ENCODE measurements at places on chromosomes 2 and 18.

DNA sequence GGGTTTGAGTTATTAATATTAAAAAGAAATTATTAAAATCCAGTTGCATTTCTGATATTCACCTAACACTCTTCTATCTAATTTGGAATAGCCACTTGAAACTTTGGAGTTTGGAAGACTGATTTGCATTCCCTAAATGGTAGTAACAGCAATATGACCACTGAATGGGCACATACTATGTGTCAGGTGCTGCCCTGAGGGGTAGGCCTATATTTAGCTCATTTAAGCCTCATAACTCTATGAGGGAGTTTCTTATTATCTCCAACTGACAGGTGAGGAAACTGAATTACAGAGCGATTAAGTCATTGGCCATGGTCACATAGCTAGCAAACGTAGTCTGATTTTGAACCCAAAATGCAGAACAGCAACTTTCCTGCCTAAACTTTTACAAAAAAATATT lies 77.3 kb downstream of the VWA3B start:
- no peak for DNase-seq

DNA sequence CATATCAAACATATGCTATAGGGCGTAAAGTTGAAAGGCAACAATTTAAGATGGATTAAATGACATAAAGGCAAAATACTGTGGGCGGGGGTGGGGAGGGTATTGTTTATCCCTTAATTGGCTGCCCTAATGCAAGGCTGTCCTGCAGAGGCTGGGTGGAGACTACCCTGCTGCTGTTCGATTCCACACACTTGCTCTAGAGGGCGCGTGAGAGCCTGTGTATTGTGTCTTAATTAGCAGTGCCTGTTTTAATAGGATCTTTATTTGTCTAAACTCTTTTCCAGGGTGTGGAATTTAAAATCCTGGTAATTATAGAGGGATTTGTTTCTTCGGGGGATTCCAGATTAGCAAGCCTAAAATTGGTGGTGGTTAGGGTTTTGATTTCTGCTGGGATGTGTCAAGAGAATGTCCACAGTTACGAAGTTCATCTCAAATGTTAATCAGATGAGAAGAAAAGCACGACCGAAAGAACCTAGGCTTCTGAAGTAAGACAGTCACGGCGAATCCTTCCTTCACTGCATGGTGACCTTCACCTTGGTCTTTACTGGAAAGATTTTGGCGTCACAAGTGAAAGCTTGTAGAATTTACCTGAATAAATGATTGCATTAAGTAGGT lies 103.5 kb upstream of the MAP3K20 start:
- no peak for DNase-seq

GRCh38 chr2:164589522-164589921 lies 31.8 kb downstream of the GRB14 start:
- no peak for DNase-seq

- DNase-seq, result no peak
Observed at GRCh38 chr2:180203972-180204371, 196.9 kb upstream of the CWC22 start.

DNA sequence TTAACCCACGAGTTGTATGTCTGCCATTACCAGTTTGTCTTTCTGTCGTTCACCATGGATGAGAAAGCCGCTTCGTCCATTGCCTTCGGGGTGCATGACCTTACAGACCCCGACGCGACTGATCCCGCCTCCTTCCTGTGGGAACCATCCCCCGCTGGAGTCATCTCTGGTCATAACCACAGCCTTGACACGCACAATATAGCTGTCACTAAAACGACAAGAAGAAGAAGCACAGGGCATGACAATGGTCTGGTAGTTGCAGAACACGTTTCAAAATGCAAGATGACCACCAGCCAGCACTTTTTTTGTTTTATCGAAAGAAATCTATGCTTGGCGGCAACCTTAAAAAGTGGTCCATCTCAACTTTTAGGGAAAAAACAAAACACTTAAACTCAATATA lies 87.7 kb downstream of the SPRED2 start:
- DNase-seq, result no peak

DNA sequence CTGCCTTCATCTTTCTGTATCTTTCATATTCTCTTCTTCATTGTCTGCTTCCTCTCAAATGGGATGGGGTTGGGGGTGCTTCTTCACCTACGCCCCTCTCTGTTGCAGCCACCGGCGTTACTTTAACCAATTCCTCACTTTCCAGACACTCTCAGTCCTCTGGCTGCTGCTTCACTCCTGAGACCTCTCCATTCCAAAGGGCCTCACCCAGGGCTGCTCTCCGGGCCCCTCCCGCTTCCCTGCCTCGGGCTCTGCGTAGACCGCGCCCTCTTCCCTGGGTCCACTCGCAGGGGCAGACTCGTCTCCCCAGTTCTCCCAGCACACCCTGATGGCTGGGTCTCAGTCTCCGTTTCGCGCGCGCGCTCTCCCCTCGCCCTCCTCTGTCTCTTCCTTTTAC lies 926 bp downstream of the SERPINB8 start:
- no peak for DNase-seq

GRCh38 chr2:84077496-84077895 lies 381.6 kb downstream of the SUCLG1 start:
- no peak for DNase-seq

DNA sequence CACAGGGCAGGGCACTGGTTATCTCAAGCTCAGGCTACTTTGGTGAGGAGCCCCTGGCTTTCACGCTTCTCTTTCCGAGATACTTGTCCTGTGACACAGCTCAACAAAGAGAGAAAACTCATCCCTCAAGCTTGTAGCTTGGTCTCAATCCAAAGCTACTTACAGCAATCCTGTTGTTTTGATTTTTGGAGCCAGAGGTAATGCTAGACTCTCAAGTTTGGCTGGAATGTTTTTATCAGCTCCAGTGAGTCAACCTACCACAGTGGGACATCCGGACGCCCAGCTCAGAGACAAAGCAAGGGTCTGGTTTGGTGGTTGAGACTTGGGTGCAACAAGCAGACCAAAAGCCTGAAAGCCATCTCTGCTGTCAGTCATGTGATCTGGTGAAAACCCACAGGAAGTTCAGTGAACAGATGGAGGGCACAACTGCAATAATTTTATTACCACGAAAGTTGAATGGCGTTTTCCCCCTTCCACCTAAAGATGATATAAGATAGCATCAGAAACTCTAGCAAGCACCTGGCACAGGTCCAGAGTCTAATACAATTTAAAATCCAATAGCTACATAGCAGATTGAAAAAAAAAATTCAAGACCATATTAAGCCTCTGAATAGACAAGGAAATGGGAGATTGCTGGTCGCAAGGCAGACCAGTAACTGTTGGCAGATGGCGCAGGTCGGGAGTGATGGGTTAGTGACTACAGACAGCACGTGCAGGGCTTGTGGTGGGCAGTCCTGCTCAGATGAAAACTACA lies 102.3 kb upstream of the SMAD7 start:
- no peak for DNase-seq

- DNase-seq, result no peak
Observed at GRCh38 chr2:105793196-105793975, 48.7 kb downstream of the NCK2 start.

DNA sequence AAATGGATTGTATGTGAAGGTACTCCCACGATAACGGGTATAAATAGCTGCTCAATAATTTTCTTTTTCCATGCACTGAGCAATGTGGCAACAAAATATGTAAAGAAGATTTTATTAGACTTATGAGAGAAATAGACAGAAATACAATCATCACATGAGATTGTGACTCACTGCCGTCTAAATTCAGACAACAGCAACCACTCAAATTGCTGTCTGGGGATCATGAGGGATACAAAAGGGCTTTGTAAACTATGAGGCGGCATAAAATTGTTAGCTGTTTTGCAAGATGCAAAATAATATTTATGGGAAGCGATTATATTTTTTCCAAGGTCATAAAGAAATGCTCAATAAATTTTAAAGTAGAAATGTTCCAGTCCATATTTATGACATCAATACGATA lies 259.1 kb upstream of the AGAP1 start:
- DNase-seq, result no peak

- no peak for DNase-seq
Observed at GRCh38 chr2:207418419-207418818, 111.3 kb upstream of the CREB1 start.

- no peak for DNase-seq
Observed at GRCh38 chr2:127146071-127146725, 39.2 kb upstream of the BIN1 start.

- DNase-seq, result no peak
Observed at GRCh38 chr2:74316627-74317295, 26.5 kb downstream of the SLC4A5 start.

DNA sequence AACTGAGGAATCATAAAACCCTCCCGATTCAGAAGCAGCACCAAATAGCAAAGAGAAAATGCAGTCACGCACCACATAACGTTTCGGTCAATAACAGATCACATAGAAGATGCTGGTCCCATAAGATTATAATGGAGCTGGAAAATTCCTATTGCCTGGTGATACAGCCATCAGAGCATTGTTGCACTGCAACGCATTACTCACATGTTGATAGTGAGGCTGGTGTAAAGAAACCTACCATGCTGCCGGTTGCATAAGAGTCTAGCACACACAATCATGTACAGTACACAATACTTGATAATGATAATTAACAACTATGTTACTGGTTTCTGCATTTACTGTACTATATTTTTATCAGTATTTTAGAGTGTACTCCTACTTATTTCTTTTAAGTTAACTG lies 32.5 kb downstream of the RNF152 start:
- no peak for DNase-seq

DNA sequence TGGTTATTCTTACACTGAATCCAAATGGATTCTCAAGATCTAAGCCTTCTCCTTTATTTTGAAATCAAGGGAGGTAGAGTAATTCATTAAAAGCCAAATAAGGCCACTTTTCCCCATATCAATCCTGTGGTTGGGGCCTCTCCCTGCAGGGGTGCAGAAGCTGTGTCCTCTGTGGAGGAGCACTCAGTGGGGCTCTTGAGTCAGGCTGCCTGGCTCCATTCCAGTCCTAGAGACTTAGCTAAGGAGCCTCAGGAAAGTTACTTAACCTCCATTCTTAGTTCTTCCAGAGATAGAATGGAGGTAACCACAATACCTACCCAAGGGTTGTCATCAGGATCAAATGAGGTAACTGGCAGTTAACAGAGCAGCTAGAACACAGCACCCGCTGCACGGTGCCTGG lies 564.3 kb downstream of the CMPK2 start:
- no peak for DNase-seq

DNA sequence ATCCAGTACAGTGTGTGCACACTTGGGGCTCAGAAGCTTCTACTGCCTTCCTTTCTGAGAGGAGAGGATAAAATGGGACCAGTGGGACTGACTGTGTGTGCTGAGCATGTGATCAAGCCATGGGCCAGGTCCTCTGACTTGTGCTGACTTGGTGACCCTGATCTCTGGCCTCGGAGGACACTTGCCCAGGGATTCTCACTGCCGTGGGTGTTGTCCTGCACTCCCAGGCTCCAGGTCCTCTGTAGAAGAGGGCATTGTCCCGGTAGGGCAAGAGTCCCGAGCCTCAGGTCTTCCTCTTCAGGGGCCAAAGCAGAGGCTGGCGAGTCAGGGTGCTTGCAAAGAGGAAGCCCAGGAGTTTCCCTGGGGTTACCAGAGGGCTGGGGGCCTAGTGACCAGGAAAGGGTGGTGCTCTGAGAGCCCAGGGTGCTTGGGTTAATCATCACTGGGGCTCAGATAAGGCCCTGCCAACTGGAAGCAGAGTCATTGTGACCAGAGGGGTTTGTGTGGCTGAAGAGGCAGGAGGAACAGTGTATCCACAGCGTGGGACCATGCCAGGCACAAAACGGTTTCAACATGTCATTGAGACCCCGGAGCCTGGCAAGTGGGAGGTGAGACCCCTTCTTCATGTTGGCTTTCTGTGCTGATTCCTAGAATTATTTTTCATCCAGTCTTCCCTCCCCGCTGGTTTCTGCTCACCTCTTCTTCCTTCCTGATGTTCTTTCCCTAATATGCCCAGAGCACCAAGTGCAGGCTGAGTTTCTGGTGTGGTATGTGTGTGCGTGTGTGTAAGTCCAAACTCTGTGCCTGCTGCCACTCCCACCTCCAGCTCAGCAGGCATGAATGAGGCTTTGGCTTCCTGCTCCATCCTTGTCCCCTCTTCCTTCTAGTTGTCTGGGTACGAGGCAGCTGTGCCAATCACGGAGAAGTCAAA lies at the start of gene GCKR:
TSS of gene GCKR (plus strand) at position 483 of the 931 bp plus-strand sequence. CDS start at position 549, 66 bp downstream.
- no peak for DNase-seq

DNA sequence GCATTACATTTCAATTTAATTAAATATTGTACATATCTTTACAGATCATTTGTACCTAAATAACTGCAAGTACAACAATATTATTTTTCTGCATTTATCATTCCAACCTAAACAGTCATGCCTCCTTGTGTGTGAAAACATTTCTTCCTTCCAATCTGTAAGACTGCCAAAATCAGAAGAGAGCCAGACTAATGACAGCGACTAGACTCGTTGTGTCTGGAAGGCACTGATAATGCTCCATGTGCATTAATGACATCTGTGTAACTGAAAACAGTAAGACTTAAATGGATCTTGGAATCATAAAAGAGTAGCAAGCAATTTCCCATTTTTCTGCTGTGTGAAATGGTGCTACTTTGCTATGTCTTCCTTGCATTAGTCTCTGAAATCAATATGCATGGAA lies 278.0 kb upstream of the DSEL start:
- DNase-seq, result no peak

DNA sequence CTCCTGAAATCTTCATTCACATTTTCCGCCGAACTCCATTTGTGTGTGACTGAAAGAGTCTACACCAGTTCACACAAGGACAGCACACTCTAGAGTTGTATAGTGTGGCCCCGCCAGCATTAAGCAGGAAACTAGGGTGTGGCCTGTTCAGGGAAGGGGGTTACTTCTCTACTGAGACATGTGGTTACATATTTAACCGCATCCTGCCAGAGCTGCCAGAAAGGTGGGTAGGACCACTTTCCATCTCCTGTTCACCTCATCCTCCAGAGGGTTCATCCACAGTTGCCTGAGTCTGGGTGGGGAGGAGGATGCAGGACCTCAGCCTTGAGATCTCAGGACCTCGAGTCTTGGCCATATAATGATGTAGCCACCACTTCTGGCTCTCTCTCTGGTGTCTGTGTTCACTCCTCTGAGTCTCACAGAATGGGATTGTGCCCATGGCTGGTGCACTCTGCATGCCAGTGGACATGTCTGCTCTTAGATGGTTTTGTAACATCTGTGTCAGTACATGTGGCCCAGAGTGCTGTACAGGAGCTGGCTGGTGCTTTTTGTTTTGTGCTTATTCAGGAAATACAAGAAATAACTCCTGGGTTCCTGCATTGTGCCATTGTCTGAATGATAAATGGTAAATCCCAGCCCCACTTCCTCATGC lies 7.7 kb upstream of the SP140L start:
- DNase-seq, result no peak

- no peak for DNase-seq
Observed at GRCh38 chr18:24362757-24363156, 34.9 kb downstream of the OSBPL1A start.
